ENCODE measurements at places on chromosomes 13 and 19.

DNA sequence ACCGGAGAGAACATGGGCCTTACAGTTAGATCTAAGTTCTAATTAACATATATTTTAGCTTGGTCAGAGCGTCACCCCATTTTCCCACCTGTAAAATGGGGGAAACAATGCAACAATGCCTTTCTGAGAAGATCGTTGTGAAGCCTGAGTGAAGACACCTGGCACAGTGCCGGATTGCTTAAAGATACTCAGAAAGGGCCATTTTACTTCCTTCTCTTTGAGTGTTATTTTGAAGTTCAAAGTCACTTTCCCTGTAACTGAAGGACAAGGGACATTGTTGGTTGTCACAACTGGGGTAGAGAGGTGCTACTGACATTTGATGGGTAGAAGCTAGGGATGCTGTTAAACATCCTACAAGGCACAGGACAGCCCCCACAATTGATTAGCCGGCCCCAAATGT lies 28.1 kb downstream of the HSPH1 start:
- no peak for DNase-seq

- peak; percentile 62 for DNase-seq
Observed at GRCh38 chr19:42330241-42330711, 4.8 kb downstream of the MEGF8 start.

DNA sequence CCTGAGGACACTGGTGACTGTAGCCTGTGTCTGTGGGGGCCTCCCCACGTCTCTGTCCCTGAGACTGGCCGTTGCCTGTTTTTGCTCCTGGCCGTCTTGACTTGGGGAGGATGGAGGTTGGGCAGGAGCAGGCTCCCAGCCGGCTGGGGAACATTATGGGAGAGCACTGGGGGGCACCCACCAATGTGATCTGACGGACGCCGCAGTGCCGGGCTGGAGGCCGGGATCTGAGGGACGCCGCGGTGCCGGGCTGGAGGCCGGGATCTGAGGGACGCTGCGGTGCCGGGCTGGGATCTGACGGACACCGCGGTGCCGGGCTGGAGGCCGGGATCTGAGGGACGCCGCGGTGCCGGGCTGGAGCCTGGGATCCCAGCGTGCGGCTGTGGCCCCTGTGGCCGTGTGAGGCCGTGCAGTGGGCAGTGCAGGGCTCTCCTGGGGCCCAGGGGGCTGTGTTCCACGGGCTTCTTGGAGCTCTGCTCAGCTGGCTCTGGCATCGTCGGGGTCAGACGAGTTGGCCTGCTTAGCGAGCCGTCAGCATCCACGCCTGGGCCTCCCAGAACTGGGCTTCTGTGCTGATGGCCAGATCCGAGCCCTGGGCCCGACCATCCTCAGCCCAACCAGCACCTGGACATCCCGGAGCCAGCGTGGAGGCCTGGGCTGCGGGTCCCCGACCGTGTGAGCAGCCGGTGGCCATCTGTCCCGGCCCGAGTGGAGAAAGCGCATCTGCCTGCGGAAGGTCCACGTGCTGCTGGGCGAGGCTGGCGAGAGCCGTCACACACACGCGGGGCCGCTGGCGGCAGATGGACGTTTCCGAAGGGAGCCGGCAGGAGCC lies 45.8 kb downstream of the GAS6 start:
- no peak for DNase-seq

GRCh38 chr13:22836475-22836874 lies 344.3 kb upstream of the SGCG start:
- no peak for DNase-seq

- no peak for DNase-seq
Observed at GRCh38 chr13:77150651-77151050, 123.7 kb upstream of the FBXL3 start.

GRCh38 chr19:38155453-38155852 lies 68.6 kb downstream of the DPF1 start:
- peak; percentile 36 for DNase-seq

DNA sequence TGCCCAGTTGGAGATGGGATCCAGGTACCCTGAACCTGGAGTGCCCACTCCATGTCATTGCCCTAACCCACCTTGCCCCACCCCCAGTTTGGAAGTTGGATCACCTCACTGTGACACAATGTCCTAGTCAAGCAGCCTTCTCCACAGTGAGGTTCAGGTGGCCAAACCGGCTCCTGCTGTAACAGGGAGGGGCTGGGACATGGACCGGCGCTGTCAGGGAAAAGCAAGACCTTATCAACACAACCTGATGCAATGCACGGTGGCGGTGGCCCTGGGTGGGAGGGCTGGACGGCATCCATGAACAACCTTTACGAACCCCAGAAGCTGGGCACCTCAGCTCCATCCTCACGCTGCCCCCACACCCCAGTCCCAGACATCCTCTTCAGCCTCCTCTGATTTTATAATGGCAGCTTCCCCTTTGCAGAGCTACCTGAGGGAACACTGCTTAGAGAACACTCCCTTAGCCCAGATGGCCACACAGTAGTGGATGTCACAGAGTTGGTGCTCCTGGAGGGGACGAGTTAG lies 1.6 kb upstream of the KRTDAP start:
- no peak for DNase-seq

GRCh38 chr19:9935506-9936325 lies 599 bp downstream of the OLFM2 start:
- no peak for DNase-seq

DNA sequence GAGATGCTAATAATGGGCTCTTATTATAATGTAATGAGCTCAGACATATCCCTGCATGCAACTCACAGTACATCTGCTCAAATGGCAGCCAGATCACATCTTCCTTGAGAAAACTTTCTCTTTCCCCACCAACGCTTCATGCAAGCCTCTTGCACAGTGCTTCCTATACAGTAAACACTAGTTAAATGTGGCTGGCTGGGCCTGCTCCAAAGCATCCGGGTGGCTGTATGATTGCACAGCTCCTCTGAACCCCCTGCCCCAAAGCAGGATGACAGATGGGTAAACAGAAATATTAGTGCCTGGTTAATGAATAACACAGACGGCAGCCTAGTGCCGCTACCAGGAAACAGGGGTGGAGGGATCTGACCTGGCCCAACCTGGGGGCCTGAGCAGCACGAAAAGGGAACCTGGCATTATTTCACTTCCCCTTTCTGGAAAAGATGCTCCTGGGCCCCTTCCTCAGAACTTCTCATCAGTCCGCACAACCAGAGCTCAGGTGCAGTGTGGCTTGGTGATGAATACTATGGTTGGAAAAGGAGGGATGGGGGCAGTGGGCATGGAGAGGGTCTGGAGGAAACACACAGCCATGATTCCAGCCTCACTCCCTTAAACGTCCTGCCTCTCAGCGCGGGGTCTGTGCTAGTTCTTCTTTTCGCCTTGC lies 10.8 kb downstream of the FFAR2 start:
- no peak for DNase-seq

- no peak for DNase-seq
Observed at GRCh38 chr13:20171364-20171763, 10.5 kb upstream of the GJA3 start.

GRCh38 chr13:98517576-98518310 lies 59.2 kb downstream of the STK24 start:
- DNase-seq: no peak

DNA sequence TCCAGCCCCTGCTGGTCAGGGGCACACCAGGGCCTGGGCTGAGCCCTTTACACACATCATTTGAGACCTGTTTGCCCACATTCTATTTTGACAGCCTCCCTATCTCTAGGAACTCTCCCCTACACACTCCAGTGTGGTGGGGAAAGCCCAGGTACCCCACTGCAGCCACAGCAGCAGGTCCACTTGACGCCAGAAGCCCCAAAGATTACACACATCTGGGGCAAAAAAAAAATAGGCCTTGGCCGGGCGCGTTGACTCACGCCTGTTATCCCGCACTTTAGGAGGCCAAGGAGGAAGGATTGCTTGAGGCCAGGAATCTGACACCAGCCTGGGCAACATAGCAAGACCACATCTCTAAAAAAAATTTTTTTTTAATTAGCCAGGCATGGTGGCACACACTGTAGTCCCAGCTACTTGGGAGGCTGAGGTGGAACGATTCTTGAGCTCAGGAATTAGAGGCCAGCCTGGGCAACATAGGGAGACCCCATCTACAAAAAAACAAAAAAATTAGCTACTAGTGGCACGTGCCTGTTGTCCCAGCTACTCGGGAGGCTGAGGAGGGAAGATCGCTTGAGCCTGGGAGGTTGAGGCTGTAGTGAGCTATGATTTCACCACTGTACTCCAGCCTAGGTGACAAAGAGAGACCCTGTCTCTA lies 18.0 kb upstream of the CD22 start:
- no peak for DNase-seq

DNA sequence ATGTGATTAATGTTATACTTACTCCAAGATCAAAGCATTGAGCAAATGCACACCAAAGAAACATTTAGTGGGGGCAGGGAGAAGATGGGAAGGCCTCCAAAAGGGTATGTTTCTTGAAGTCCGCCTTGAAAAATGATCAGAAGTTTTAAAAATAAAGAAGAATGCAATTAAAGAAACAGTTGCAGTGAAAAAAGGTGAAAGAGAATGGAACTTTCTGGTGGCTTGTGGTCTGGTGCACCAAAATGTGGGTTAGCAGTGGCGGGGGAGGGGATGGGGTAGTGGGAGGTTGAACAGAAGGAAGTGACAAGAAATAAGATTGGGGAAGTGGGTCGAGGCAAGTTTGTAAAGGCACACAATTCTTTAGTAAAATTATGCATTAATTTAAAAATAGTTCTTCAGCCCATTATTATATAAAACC lies 2.5 kb downstream of the LCP1 start:
- no peak for DNase-seq

- DNase-seq: no peak
Observed at GRCh38 chr19:4288091-4288777, 9.2 kb downstream of the SHD start.

DNA sequence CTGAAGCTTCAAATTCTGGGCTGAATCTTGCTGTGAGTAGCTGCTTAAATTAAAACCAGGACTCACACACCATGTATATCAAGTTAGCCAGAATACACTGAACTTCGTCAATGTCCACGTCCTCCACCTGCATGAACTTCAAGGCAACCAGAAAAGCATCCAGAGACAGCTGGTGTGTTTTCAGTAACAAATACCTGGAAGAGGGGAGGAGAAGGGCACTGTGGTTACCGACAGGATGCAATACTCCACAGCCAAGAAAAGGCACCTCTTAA lies 20.4 kb downstream of the PROZ start:
- no peak for DNase-seq

GRCh38 chr13:54029226-54029625 lies 1000.6 kb downstream of the OLFM4 start:
- DNase-seq: peak; percentile 41

DNA sequence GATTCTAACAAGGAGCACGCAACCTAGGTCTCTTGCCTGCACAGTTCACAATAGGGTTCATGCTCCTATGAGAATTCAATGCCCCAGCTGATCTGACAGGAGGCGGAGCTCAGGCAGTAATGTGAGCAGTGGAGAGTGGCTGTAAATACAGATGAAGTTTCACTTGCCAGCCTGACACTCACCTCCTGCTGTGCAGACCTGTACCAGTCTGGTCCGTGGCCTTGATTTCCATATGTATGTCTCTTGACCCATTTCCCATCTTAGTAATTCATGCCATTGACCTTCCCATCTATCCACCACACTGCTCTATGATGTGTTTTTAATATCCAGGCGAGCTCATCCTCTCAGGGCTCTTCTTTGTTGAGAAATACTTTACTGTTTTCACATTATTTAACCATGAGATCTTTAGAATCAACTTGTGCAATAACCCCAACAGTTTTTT lies 95.2 kb downstream of the LRCH1 start:
- peak; percentile 24 for DNase-seq

GRCh38 chr13:60402022-60402421 lies 5.0 kb downstream of the TDRD3 start:
- no peak for DNase-seq

GRCh38 chr13:31129419-31129818 lies 32.3 kb downstream of the HSPH1 start:
- no peak for DNase-seq

- no peak for DNase-seq
Observed at GRCh38 chr19:55119053-55119452, 1.6 kb upstream of the PPP1R12C start.

DNA sequence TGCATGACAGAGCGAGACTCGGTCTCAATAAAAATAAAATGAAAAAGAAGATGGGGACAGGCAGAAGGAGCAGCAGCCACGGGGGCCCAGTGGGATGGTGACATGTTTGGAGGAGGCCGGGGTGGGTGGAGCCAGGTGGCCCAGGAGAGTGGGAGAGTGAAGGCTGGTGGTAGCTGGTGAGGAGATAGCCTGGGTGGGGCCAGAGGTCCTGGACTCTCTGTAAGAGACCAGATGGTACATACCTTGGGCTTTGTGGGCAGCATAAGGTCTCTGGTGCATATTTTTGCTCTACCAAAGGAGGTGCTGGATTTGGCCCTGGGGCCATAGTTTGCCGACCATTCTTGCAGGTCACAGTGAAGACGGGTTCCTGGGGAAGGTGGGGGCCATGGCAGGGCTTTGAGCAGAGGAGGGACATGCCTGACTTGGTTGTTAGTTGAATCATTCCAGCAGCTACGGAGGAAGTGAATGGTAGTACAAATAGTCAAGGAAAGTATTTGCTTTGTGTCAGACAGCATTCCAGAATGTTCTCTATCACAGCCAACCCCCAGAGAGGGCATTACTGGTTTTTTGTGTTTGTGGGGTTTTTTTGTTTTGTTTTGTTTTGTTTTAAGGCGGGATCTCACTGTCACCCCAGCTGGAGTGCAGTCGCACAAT lies 69.1 kb downstream of the ARHGEF18 start:
- DNase-seq: peak; percentile 19

DNA sequence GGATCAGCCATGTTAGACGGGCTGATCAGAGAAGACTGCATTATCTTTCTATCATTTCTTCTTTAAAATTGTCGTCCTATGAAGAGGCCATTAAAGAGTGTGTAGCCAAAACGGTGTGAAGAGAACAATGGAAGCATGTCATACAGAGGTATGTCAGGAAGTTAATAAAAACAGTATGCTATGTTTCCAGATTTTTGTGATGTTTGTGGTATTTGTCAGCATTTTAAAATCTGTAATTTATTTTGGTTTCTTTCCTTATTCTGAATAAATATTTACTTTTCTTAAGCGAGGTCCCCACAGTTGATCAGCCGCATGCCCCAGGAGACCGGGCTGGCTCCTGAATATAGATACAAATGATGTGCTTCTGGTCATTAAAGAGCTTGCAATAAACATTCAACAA lies 142.9 kb upstream of the SERP2 start:
- peak; percentile 57 for DNase-seq

DNA sequence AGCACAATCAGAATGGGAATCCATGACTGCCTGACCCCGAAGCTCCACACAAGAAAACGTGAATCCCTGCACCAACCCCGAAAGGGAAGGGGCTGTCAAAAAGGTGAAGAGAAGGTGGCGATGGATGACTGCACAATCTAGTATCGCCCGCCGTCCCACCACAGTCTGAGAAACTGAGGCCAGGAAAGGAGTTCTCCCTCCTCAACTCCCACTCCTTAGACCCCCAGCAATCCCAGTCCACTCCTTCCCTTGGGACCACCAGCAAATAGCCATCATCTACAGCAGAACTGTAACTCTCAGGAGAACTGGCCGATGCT lies 451 bp downstream of the NOSIP start:
- DNase-seq: no peak

- no peak for DNase-seq
Observed at GRCh38 chr19:3479834-3480215, 500 bp downstream of the SMIM24 start.

GRCh38 chr13:107834717-107835116 lies 380.6 kb downstream of the LIG4 start:
- DNase-seq: peak; percentile 21

- no peak for DNase-seq
Observed at GRCh38 chr19:53844849-53845246, 20.7 kb upstream of the NLRP12 start.

Measured in fibroblast of skin of scalp (primary cell).